Activated CD4-positive, alpha-beta T cell treated with anti-CD3 and anti-CD28 coated beads for 24 hours (primary cell): ENCODE measurements at places on chromosomes 6 and 20.
A peak's percentile ranks its signal among the peaks of the same experiment; 100 is the strongest.

DNA sequence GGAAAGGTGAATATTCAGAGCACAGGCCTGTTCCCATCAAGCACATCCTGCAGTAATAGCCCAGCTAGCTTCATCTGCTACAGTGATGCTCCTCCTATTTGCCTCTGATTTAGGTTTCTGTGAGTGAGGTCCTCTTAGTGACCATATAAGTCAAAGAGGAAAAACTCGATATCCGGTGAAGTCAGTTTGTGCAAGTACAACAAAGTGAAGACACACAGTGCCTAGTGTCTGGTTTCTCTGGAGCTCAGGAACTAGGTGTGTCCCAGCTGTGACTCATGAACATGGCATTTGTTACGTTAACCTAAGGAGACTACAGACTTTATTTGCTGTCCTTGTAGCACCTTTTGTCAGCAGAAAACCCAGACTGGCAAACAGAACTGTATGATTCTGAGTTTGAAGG, 33.9 kb downstream of the EDN1 start:
- DNase-seq, result no peak

- DNase-seq, result no peak
Measured at GRCh38 chr6:26172608-26172968, 85.4 kb downstream of the HFE start.

GRCh38 chr6:44297063-44298038, 15.8 kb downstream of the AARS2 start:
- DNase-seq, result peak; percentile 29

DNA sequence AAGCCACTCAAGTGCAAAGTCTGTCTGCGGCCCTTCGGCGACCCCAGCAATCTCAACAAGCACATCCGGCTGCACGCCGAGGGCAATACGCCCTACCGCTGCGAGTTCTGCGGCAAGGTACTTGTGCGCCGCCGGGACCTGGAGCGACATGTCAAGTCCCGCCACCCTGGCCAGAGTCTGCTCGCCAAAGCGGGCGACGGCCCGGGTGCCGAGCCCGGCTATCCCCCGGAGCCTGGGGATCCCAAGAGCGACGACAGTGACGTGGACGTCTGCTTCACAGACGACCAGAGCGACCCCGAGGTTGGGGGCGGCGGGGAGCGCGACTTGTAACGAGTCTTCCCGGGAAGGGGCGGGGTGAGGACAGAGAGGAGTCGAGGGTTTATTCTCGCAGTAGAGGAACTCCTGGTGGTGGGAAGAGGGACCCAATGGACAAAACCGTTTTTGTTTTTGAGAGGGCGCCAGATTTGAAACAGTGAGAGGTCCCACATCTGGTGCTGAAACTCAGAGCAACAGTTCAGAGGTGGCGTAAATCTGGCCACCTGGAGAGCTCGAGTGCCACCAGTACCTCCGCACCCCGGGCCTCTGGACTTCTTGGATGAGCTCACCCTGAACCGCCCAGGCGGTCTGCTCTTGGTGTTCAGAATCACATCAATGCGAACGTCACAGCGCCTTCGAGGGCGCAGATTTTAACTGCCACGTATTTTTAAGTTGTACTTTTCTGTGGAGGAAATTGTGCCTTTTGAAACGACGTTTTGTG, 8.0 kb downstream of the PRDM13 start:
- no peak for DNase-seq

- DNase-seq, result no peak
Measured at GRCh38 chr6:143673669-143674068, 4.1 kb upstream of the PHACTR2 start.

DNA sequence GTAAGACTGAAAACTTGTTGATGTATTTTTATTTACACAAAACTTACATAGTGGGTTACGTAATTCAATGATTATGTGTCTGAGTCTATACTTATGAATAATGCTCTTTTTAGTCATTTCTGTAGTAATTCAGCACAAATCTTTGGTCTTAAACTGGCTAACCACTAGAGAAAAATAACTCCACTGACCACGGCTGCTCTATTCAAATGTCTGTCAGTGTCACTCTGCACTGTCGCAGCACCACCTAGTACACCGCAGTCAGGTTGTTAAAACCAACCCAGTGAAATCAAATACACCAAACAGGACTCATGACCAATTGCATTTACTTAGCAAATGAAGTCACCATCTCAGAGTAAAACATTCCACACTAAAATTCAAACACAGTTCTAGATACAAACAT, 93.5 kb upstream of the CCDC28A start:
- DNase-seq, result no peak

DNA sequence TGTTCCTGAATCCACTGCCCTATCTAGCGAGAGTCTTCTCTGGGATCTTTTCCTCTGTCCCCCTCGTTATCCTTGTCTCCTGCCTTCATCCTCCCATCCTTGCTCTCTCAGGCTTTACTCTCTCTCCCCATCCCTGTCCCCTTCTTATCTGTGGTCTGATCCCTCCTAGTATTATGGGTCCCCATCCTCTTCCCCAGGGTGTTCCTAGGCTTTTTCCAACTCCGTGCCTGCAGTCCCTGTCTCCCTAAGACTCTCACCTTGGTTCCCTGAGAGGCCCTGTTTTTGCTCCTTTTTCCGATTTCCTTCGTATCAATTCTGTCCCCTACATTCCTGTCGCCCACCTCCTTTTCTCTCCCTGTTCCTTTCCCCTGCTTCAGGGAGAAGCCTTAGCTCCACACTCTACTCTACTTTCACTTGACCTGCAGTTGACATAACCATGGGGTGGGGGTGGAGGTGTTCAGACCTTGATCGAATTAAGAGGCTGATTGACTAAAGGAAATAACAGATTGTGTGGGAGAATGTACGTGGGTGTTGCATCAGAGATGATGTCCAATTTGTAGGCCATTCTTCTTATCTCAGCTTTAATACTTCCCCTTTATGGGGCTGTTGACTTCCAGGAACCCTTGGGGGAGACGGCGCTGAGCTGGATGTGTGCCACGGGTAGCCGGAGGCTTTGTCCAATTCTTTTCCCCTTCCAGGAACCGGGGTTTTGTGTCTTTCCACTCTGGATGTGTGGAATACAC, 905 bp downstream of the PPARD start:
- no peak for DNase-seq

- DNase-seq, result no peak
Measured at GRCh38 chr6:106626485-106626884, 2.8 kb downstream of the RTN4IP1 start.

GRCh38 chr20:62529896-62530642, 54.3 kb upstream of the GATA5 start:
- DNase-seq, result no peak

DNA sequence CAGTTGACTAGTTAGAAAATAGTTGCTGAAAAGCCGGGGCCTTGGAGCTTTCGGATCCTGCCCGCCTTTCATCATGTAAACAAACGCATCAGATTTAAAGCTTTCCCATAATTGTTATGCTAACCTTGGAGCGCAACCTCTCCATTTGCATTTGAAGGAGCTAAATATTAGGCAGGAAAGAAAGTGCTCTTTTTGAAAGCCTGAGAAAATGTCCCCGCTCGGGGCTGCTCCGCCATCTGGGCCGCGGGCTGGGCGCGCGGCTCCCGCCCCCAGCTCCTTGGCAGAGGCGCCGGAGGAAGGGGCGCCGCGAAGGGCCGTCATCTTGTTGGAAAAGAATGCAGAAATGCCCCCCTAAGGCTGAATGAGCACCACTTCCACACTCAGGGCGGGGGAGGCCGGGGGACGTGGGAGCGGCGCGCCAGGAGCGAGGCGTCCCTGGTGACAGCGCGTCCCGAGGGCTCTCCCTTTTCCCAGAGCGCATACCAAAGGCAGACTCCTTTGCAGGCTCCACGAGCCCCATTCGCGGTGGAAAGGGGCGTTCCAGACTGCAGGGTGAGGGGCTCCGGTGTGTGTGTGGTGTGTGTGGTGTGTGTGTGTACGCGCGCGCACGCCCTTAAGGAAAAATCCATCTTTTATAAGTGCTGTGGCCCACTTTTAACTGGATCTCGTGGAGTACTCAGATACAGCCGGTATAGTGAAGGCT, 145.6 kb upstream of the ID4 start:
- no peak for DNase-seq

DNA sequence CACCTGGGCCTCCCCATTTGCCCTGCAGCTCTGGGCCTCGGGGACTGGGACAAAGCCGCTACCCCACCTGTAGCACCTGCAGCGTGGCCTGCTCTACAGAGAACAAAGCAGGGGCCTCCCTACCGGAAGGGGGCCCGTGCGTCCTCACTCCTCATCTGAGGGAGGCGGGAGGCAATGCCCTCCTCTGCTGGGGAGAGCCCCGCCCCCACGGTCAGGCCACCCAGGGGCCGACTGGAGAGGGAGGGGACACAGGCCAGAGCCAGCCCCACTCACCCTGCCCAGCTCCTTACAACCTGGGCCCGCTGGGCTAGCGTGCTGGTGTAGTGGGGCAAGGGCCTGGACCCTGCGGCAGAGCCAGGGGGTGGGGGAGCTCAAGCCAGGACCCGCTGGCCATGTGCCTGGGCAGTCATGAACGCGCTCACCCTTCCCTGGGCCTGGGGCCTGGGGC, 8.0 kb downstream of the LAMA5 start:
- no peak for DNase-seq

DNA sequence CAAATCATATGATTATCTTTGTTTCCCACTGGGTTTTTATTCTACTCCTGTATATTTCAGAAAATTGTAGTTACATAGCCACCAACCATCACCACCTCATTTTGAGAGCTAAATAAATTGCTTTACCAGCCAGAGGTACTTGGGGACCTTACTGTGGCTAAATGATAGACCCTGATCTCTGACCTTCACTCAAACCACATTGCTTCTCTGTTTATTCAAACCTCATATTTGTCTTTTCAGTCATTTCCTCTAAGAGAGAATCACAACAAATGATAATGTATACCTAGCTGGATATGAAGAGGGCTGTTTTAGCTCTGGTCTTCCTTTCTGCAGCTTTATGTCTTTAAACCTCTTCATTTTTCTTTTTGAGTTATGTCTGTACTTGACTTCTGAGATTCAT, 142.8 kb downstream of the ADGB start:
- no peak for DNase-seq

DNA sequence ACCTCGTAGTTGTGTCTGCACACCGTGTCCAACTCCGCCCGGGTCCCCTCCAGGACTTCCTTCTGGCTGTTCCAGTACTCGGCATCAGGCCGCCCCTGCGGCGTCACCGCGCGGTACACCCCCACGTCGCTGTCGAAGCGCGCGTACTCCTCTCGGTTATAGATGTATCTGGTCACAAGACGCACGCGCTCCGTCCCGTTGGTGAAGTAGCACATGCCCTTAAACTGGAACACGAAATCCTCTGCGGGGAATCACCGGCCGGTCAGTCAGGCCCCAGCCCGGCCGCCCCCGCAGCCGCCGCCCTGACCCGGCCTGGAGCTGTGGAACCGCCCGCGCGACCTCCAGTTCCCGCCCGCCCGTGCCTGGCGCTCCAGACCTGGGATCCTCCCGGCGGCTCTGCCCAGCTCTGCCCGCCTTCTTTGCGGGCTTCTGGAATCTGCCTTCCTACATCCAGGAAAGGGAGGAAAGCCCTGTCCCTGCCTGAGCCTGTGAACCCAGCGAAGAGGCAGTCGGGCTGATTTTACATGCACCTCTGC, 1.6 kb downstream of the HLA-DQB1 start:
- peak; percentile 12 for DNase-seq

- no peak for DNase-seq
Measured at GRCh38 chr6:34514593-34515472, 41.3 kb downstream of the SPDEF start.

DNA sequence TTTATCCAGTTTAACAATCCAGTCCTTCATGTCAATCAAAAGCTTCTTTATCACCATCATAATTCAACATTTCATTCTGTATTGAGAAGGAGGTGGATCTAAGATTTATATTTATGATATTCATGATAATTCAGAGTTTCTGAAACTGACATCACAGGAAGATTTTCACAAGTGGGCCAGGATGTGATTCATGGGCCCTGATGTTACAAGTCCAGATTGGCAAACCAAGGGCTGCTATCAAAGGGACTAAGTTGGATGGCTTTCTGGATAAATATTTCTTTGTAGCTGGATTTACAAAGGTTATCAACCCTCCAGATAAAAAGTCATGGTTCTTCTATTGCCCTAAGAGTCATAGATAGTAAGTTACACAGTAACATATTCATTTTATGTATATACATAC, 866.5 kb downstream of the KIF16B start:
- no peak for DNase-seq

DNA sequence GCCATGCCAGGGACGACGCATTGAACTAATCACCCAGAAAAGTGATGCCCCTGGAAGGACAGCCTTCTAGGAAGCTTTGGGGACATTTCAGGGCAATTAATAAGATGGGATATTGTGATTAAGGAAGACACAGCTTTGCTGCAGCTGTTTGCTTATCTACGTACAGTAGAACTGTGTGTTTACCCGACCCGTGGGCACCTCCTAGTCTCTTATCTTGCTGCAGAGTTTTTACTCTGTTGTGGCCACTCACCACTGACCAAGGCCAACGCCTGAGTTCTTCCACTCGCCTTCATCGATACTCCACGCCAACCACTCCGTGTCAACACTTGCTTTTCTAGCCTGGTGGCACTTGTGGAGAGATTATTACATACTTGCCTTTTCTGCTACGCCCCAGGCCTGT, 105.9 kb upstream of the MLN start:
- DNase-seq, result no peak

- DNase-seq, result no peak
Measured at GRCh38 chr6:74826263-74826662, 379.6 kb downstream of the COL12A1 start.

GRCh38 chr20:48217190-48217589, 431.9 kb upstream of the SULF2 start:
- DNase-seq, result no peak

- DNase-seq, result no peak
Measured at GRCh38 chr6:14593286-14593685, 475.7 kb downstream of the CD83 start.

GRCh38 chr20:56437196-56437960, 25.3 kb downstream of the CASS4 start:
- DNase-seq, result no peak

DNA sequence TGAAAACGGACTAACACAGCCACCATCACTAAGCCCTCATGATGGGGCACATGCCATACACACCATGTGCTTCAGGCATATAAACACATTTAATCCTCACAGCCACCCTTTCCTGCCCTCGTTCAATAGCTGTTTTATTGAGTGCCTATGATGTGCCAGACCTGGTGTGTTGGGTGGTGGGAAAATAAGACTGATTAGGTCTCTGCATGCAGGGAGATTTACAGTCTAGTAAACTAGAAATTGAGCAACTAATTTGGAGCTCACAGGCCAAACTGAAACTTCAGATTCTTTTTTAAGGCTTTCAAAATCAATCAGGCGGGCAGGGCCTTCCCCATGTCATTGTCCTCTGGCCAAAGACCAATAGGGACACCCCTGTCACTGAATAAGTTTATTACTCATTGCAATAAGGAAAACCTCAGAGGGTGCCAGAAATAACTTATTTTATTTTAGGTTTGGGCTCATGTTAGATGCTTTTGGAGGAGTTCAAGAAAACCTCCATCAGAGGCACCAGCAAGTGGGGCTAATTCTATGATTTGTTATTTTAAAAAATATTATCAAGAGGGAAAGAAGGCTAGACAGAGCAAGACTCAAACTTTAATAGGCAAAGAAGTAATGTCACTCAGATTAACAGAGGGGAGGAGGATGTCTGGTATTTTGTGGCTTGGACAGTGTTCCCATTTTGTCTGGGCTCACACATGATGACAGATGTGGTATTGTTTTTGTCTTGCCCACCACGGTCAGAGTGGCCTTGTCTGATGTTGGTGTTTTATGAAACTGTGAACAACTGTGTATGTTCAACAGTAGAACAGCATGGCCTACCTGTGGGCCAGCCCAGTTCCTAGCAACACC, 12.0 kb downstream of the ZFP64 start:
- no peak for DNase-seq

- DNase-seq, result no peak
Measured at GRCh38 chr20:689947-690346, 14.3 kb upstream of the SCRT2 start.
